Stimulated activated CD8-positive, alpha-beta memory T cell treated with anti-CD3 and anti-CD28 coated beads, Interleukin-7, amount 100 ng/mL, for 48 hours (primary cell): ENCODE measurements at places on chromosomes 5 and 9.

DNA sequence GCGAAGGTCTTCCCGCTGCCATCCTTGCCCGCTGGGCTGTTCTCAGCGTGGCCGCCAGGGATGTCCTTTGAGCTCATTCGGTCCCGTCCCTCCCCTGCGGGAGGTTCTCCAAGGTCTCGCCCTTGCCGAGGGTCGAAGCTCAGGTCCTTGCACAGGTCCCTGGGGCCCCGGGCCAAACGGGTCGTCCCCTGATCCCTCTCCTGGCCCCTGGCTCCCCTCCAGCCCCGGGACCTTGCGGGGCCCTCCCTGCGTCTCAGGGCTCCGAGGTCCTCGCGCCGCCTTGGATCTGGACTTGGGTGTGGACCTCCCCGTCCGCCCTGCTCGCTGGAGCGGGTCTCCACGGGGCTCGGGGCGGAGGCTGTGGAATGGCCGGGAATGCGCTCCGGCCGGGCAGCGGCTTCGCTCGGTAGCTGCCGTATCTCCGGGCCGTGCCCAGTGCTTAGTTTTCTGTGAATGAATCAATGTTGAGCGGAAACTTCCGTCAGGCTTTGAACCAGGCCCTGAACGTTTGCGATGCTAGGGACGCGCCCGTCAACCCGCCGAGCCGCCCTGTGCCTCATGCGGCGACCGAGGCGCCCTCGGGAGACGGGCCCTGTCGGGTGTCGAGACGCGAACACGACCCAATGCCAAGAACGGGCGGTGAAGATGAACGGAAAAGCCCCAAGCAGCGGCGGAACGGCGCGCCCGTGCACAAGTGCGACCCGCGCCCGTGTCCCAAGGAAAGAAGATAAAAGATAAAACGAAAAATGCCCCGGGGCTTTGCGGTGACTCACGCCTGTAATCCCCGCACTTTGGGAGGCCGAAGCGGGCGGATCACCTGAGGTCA lies 780 bp downstream of the RNU6ATAC start:
- no peak for DNase-seq

DNA sequence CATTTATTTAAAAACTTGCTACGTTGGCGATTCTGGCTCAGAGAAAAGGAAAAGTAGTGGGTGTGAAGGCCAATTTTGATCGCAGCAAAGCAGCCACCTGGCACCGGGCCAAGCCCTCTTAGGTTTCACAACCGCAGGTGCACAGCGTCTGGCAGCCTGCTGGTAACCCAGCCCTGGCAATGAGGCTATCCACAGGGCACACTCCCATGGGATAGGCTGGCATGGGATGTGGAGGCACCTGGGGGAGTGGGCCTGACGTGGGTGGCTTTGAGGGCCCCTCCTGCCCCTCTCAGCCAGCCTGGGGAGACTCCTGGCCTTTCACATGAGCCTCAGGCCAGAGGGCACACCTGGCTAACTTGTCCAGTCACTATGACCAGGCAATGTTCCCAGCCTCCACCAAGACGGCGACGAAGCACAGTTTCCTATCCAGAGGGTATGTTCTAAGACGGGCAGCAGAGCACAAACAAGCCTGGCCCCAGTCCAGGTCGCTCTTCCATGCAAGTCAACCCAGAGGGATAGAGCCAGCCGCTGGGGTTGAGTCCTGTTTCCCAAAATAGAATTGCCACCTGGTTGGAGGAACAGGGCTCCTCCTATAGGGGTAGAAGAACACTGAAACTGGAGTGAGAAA lies 19.0 kb downstream of the CMBL start:
- no peak for DNase-seq

DNA sequence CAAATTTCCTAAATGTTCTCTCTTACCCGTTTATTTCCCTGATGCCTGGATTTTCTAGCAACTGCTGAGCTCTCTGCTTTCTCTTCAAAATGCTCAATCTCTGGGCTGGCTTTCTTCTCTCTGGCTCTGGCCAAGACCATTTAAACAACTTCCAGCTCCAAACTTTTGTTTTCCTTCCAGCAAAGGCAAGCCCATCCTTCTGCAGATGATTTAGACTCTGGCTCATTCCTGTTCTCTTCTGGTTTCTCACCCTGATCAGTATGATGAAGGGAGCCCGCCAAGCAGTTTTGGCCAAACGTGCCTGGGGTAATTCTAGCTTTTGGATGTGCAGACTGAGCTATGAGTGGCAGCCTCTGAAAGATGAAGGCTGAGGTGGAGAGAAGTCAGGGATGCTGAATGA lies 78.1 kb downstream of the HSPA4 start:
- DNase-seq = no peak

GRCh38 chr5:169970339-169970738 lies 10.0 kb downstream of the INSYN2B start:
- DNase-seq = no peak

DNA sequence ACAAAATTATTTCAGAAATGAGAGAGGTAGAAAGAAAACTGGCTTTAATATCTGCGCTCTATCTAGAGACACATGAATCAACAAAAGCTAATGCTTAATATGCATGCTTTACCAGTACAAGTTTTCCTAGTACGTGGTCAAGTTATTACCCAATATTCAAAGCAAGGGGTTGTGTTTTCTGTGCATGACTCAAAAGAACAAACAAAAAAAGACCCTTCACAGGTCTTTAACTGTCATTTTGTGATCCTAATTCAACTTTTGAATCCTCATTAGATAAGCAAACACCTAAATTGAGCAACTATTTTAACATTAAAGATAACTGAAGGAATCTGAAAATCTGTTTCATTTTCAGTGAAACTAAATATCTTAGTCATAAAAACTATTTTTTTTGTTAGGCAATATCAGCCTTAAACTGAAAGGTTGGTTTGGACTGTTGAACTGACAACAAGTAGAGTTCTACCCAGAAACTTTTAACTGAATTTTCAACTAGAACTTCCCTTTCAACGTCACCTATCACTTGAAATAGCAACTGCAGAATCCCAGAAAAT lies 12.5 kb downstream of the ST8SIA4 start:
- DNase-seq = no peak
